ENCODE measurements at places on chromosomes 3 and 15. TPM values are rescaled to one million over a fixed set of nuclear protein-coding genes. Genes with fewer than 3 reads are reported as not detected.
A peak's percentile ranks its signal among the peaks of the same experiment; 100 is the strongest.

LYZL4 gene
- total RNA-seq: not detected

PYGO1 gene
- total RNA-seq: 9.3 TPM

RETNLB gene
- total RNA-seq: not detected

SCAANT1 gene
- total RNA-seq: not detected

ITPKA gene
- 0.09 TPM for total RNA-seq

IL16 gene
- 0.09 TPM for total RNA-seq

GOLGA8H gene
- total RNA-seq: 0.24 TPM

CILP gene
- total RNA-seq: 0.22 TPM

PLA2G4D gene
- total RNA-seq: not detected

DNA sequence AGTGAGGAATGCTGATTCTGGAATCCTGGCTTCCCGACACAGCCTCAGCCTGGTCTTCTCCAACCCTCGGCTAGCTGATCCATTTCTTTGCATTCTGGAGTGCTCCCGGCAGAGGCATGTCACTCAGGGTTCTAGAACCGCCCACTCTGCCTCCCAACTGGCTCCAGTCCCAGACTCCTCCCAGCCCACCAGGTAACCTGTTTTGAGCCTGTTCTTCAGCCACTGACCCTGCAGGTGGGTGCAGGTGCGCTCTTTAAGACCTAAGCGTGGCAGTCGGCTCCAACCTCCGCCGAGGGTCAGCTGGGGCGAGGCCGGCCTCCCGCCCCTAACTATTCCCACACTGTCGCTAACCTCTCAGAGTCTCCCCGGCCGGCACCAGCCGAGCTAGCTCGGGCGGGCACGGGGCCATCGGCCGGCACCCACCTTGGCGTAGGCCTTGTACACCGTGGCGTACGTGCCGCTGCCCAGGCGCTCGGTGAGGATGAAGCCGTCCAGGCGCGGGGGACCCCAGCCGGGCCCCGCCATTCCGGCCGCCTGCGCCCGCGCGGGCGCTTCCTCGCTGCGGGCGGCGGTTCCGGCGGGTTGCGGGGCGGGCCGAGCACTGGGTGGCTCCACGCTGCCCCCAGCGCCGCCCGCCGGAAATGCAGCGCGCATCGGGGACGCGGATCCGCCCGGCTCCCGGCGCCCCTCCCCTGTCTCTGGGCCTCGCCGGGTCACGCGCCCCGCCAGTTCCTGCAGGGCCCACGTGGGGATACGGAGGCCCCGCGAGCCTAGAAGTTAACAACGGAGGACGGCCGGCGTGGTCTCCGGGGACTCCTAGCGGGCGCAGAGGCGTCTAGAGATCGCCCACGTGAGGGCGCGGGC lies at the start of gene ULK3:
Gene ULK3, minus strand, starts transcription at position 576 of the 864 bp plus-strand sequence. Its CDS starts 51 bp downstream, at position 525.
- peak; percentile 95 for DNase-seq

- peak; percentile 83 for DNase-seq
These were observed 13.9 kb upstream of the TMPRSS7 start for GRCh38 chr3:112020674-112021085.

DNA sequence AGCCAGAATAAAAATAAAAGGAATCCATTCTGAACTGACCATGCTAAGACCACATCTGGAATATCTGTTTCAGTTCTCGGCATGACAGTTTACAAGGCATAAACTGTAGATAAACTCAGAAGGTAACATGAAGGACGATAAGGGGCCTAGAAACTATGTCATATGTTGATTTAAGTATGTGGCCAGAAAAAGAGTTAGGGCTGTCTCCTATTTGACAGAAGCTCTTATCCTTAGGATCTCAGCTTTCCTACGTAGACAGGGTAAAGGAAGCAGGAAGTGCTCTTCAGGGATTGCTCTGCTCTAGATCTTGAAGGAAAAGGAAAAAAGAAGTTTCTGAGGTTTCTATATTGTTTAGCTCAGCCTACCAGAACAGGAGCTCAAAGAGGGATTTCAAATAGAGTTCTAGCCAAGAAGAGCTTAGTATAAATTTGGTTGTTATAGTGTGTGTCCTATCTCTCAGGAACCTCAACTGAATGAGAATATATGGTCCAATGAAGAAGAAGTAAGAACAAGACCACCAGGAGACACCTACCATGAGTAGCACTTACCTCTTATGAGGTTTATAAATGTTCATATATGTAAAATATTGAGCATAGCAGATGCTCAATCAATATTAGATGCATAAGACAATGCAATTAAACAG lies 59.2 kb downstream of the TP53BP1 start:
- no peak for DNase-seq

GRCh38 chr3:184944241-184944640 lies 132.3 kb downstream of the VPS8 start:
- DNase-seq: peak; percentile 69

DNA sequence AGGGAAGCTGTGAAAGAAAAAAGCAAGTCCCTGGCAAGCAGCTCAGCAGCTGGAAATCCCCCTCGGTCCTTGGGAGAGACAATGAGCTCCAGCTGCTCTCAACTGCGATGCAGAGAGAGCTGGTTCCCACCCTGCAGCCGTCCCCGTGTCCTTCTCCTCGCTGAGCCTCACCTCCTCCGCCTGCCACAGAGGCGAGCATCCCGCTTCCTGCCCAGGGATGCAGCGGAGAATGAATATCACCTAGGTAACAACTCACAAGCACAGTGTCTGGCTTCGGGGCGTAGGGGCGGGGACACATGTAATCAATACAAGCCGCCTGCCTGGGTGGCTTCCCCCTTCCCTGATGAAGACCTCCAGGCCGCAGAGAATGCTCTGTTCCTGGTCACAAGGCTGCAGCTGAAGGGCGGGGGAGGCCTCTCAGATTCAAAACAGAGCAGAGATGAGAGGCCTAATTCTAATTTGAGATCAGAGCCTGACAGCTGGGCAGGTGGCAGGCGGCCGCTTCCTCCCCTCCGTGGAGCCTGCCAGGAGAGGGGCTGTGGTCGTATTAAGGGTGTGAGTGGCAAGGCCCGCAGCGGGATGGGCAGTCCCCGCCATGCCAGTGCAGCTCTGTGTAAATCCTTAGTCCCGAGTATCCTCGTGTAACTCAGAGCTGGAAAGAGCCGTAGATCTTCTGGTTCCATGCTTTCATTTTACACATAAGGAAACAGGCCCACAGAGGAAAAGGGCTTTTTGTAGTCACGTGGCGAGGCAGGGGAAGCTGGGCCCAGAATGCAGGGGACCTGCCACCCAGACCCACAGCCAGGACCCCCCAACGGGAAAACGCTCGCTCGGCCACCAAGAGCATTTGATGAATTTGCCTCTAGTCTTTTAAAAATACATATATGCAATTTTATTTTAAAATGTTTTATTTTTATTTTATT lies 24.3 kb downstream of the ZDHHC19 start:
- DNase-seq: peak; percentile 90

DNA sequence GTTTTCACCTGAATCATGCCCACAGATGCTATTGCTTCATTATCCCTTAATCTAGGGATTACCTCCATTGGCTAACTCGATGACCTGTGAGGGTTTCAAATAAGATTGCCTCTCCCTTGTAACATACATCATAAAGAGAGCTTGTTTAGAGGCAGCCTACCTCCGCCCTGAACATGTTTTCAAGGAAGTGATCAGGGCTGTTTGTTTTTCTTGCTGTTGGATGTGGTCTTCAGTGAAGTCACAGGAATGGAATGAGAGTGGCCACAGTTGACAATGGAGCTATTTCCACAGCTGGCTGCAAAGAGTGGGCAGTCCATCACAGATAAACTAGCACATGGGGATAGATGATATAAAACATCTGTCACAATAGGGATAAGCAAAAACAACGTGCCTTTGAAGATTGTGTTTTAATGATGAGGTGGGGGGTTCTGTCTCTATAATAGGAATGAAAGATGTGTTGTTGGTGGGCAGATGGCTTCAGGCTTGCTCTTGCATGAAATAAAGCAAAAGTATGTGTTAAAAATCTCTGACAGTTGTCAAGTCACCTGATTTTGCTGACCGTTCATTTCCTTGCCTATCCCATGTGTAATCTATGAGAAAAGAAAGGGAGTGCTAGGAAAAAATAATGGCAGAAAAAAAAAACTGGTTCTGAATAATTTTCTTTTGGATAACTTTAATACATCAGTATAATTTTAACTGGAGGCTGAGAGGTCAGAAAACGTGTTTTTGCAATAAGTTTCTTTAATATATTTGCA lies 642.3 kb downstream of the RBMS3 start:
- no peak for DNase-seq

- DNase-seq: no peak
These were observed 41.1 kb downstream of the TSC22D2 start for GRCh38 chr3:150449169-150449721.

DNA sequence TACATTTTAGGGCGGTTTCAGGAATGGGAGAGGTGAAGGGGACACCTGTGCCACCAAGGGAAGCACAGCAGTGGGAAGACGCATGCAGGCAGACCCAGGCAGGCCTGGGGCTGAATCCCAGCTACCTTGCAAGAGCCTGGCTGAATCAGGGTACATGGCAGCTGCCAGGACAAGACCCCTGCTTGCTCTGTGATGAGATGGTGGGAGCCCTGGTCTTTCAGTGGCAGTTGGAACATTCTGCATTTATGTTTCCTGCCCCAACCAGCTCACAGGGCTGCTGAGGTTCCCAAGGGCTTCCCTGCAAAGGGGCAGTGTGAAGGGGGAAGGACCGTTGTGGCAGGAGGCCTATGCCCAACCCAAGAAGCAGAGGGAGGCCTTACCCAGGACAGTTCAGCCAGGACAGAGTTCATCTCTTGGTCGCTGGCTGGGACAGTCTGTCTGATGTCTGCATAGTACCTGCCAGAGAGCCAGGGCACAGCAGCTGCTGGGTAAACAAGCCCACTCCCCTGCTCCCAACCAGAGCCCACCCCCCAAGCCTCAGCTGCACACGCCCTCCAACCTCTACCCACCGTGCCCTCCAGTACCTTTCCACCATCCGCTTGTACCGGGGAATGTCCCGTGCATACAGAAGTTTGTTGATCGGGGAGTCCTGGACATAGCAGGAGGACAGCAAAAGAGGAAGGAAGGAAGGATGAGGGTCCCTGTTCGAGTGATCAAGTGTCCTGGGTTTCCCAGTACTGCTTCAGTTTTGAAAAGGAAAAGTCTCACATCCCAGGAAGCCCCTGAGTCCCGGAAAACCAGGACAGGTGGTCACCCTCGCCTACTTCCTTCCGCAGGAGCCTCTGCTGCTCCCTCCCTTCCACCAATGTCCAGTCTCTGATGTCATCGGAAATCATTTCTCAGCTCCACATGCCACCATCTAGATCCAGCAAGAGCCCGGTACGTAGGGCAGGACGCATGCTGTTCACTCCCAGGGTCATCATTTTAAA lies 23.1 kb downstream of the PLXNB1 start:
- DNase-seq: no peak

- no peak for DNase-seq
These were observed 86.9 kb upstream of the PRTG start for GRCh38 chr15:55829826-55830225.

- no peak for DNase-seq
These were observed 53.5 kb downstream of the BFSP2 start for GRCh38 chr3:133453383-133453782.

DNA sequence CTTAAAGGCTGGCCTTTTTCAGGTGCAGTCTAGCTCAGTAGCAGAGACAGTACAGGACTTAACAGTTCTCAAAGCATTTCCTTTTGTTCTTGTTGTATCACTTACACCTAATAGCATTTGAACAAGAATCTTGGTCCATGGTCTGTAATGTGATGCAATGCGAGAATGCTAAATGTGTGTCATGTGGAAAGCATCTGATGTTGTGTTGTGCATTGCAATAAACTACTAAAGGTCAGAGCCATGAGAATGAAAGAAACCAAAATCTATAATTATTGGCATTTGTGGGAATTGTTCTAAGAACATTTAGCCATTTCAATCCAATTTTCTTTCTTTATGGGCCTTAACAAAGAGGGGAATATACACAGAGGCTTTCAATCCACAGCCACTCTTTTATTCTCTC lies 324.5 kb upstream of the ROBO2 start:
- DNase-seq: peak; percentile 14

Data from neural progenitor cell (in vitro differentiated cells).